Immature natural killer cell (primary cell): ENCODE measurements at places on chromosomes 4 and X. TPM values are rescaled to one million over a fixed set of nuclear protein-coding genes. Genes with fewer than 3 reads are reported as not detected.

GRCh38 chrX:138917781-138918180 is 206.3 kb upstream of the FGF13 start:
- peaks cover 1% of the 10 kb centered on the region for H3K27me3 ChIP-seq
- H3K4me1 ChIP-seq = no peaks in the 10 kb centered on the region
- H3K4me3 ChIP-seq = no peak overlapping the region
- H3K36me3 ChIP-seq = no peaks in the 10 kb centered on the region

GRCh38 chrX:123779908-123780396 is 47.1 kb upstream of the THOC2 start:
- no peak for DNase-seq
- no peak overlapping the region for H3K27ac ChIP-seq
- no peaks in the 10 kb centered on the region for H3K27me3 ChIP-seq
- peaks cover 4% of the 10 kb centered on the region for H3K4me1 ChIP-seq
- no peaks in the 10 kb centered on the region for H3K36me3 ChIP-seq
- H3K4me3 ChIP-seq = no peak overlapping the region

DNA sequence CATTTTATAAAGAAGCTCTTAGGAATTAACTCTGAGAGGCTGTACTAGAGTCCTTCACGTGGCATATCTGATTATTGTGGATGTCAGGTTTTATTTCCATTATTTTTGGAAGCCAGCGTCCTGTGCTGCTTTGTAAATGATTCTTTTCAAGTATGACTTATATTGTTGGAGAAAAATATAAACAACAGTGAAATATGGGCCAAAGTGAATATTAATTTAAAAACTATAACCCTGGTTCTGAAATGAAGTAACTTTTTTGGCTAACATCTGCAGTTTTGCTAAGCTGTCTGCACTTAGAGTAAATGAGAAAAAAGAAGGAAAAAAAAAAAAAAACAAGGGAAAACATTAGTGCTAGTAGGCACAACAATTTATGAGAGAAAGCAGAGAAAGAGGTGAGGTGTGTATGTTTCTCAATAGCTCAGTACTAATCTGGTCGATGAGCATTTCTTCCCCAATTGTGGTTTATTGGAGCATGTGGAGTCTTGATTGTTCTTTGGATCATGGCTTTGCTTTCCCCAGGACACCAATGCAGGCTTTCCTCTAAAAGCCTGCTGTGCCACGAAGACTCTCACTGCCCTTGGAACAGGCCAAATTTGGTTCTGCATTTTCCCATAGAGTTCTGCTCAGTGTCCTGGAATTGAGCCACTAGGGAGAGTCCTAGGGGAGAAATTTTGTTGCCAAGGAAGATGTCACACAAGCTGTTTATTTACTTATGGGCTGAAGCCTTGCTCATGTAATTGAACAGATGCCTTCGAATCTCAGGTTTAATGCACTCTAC is 273.3 kb downstream of the DKK2 start:
- no peak for DNase-seq
- no peaks in the 10 kb centered on the region for H3K36me3 ChIP-seq
- H3K27ac ChIP-seq = no peak overlapping the region
- no peak overlapping the region for H3K4me3 ChIP-seq

DNA sequence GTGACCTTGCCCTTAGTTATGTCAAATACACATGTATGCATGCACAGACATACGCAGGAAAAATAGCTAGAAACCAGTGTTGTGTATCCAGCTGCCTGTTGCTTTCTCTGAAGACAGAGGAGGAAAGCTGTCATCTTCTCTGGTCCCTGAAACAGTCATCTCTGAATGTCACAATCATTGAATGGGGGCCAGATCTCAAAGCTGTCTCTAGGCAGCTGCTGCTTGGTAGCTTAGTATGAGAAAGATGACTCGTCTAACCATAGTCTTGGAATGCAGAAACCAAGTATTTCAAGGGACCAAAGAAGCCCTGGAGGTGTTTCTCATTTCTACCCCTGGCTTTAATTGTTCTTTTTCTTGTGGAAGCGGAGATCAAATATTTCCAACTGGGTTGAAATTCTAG is 4.0 kb downstream of the GRIA3 start:
- H3K27me3 ChIP-seq = peaks cover 13% of the 10 kb centered on the region
- H3K4me1 ChIP-seq = peaks cover 9% of the 10 kb centered on the region
- DNase-seq = no peak

GRCh38 chrX:154812341-154813101 is 7.2 kb upstream of the MPP1 start:
- H3K27me3 ChIP-seq = peaks cover 20% of the 10 kb centered on the region
- DNase-seq = no peak
- no peak overlapping the region for H3K4me3 ChIP-seq
- H3K27ac ChIP-seq = no peak overlapping the region

The CACNA1F gene
- not detected for polyA plus RNA-seq
